Stimulated activated CD4-positive, alpha-beta T cell treated with anti-CD3 and anti-CD28 coated beads, Interleukin-12 subunit alpha, Interleukin-12 subunit beta, amount 100 ng/mL, for 4 hours (primary cell): ENCODE measurements at places on chromosomes 4 and X.

DNA sequence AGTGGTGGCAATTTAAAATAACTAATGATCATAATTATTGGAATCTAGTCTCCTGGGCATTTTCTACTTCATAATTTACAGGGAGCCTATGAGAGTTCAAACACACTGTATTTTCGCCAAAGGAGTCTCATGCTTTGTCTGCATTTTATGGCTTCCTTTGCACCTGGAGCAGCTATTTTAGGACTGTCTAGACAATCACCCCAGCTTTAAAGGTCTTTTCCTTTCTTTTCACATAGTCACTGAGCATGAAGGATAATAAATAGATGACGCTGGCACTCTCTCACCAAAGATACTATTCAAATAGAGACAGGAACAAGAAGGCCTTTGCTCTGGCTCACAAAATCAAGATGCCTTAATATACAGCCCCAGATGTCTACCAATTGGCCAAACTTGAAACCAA is 43.0 kb downstream of the AMELX start:
- DNase-seq = no peak

DNA sequence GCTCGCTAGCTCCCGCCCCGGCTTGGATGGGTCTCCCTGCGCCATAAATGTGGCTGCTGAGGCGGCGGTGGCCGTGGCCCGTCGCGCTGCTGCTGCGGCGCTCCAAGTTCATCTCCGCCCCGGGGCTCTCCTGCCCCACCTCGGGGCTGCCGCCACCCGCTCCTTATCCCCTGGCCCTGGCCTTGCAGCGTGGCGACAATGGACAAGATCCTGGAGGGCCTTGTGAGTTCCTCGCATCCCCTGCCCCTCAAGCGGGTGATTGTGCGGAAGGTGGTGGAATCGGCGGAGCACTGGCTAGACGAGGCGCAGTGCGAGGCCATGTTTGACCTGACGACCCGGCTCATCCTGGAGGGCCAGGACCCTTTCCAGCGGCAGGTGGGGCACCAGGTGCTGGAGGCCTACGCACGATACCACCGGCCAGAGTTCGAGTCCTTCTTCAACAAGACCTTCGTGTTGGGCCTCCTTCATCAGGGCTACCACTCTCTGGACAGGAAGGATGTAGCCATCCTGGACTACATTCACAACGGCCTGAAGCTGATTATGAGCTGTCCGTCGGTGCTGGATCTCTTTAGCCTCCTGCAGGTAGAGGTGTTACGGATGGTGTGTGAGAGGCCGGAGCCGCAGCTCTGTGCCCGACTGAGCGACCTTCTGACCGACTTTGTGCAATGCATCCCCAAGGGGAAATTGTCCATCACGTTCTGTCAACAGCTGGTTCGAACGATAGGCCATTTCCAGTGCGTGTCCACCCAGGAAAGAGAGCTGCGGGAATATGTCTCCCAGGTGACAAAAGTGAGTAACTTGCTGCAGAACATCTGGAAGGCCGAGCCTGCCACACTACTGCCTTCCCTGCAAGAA is 763 bp downstream of the USP38 start:
- no peak for DNase-seq

DNA sequence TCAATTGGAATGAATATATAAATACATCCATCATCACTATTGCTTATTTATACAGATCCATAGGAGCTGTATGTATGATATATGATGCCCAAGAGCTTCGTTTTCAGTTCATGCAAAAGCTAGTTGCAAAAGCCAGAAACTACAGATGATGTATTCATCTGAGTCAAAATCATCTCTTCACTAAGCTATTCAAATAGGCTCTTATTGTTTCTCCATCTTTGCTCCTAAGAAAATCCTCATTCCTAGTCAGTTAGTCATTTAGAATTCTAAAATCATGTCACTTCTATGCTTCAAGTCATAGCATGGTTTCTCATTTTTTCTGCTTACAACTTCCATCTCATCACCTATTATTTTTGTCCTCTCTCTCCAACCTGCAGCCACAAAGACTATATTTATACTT is 300.1 kb upstream of the TRAM1L1 start:
- DNase-seq = no peak

- no peak for DNase-seq
These were observed 200.9 kb upstream of the MAB21L2 start for GRCh38 chr4:150381036-150381435.

DNA sequence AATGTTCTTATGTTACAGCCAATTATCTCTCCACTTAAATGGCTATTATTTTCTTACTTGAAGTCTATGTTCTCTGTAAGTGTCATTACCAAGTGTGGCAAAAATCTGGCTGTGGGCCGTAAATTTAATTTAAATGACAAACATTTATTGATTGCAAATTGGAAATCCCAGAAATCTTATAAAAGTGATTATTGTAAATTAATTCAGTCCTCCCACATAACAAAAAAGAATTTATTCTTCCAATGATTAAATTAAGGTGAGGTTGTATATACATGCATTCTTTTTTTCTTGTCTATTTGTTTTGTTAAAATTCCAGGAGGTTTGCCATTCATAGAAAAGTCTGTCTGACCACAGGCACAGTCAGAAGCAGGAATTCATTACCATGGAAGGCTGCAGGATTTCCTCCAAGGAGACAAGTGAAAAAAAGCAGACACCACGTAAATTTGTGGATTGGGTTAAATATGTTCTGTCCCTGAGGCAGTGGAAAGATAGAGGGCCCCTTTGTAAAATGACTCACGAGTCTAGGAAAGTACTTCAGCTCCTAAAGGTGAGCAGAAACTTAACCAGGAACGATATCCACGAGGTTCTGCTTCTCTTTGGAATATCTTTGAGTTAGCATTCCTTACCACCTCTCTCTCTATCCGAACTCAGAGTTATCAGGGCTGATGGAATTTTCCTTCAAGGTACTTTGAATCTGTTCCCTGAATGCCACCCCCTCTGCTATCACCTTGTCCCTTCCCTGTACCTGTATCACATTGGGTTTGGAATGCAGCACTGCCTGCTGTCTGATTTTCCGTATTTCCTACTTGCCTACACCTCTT is 10.7 kb downstream of the PPARGC1A start:
- DNase-seq = no peak

DNA sequence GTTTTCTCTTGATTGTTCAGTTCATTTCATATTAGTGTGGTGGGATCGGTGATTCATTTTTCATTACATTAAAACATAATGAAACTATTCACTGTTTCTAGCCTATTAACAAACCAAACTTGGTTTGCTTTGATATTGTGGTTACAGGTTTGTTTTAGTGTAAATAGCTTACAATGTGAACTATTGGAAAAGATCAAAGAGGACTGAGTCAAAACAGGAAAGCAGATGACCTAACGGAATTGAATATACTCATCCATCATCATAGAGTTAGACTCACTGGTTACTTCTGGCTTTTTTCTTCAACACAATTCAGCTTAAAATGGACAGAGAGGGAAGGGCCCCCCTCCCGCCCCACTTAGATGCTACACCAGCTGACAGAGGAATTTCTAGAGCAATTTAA is 616.2 kb upstream of the AADAT start:
- DNase-seq = no peak

DNA sequence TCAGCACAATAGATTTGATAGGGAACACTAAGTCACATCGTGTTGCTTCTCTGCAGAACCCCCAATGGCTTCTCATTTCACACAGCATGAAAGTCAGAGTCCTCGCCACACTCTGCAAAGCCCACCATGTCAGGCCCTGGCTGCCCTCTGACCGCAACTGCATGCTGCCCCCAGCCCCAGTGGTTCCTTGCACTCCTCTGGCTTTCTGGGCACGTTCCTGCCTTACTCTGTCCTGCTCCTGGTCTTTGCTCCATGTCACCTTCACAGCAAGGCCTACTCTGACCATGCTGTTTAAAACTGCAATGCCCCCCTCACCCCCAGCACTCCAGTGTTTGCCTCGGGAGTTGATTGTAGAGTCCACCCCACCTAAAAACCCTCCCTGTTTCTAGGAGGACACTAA is 78.1 kb downstream of the EVC start:
- DNase-seq = no peak

DNA sequence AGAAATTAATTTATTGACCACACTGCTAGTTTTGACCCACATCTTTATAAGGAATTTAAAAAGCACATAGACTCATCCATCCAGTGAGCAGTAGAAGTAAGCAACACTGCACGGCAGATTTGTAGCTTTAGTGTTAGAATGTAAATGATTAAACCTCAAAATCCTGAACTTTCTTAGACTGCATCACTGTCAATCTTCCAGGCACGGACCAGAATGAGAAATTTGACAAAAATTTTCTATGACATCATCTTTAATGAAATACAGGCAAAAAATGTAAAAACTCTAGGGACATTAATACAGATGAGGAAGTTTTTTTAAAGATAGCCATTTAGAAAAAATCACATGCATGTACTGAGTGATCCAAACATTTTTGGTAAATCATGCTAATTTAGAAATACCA is 29.2 kb downstream of the NLGN4X start:
- DNase-seq = no peak

DNA sequence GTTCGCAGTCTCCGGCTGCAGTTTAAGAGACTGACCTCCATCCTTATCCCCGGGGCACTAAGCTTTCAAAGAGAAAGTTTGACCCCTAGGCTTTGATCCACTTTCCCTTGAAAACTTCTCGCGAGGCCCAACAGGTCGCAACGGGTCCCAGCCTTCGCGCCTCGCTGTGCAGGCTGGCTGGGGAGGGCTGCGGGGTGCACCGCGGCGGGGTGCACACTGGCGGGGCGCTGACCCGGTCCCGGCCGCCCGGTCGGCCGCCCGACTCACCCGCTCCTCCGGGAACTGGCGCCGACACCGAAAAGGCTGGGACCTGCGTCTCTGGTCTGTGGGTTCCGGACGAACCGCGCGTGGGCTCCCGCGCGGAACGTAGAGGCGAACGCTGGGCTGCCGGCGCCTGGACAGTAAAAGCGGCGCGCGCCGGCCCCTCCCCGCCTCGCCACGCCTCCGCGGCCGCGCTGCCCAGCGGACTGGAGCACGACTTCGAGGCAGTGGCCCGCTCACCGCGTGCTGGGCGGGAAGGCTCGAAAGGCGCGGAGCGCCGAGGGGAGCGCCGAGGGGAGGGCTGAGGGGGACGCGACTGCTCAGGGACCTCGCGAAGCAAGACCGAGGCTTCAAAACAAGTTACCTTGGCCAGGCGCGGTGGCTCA is at the start of gene TAF7L:
Gene TAF7L (minus strand): TSS at position 378 of the 647 bp plus-strand sequence. CDS start 3,791 bp downstream, outside the sequence.
- DNase-seq = no peak

- no peak for DNase-seq
These were observed 62.1 kb downstream of the GPRIN3 start for GRCh38 chr4:89245459-89245858.

- DNase-seq = no peak
These were observed 57.4 kb downstream of the CNGA2 start for GRCh38 chrX:151791961-151792360.

- DNase-seq = no peak
These were observed 64.3 kb downstream of the METTL14 start for GRCh38 chr4:118749347-118749988.

GRCh38 chr4:170003071-170004070 is 22.8 kb downstream of the MFAP3L start:
- no peak for DNase-seq

DNA sequence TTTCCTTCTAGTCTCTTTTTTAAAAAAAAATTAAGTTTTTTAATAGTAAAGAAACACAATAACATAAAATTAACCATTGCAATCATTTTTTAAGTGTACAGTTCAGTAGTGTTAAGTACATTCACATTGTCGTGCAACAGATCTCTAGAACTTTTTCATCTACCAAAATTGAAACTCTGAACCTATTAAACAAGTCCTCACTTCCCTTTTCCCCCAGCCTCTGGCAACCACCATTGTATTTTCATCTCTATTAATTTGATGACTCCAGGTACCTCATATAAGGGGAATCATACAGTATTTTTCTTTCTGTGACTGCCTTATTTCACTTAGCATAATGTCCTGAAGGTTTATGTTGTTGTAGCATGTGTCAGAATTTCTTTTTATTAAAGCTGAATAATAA is 31.8 kb downstream of the MSL3 start:
- DNase-seq = no peak

DNA sequence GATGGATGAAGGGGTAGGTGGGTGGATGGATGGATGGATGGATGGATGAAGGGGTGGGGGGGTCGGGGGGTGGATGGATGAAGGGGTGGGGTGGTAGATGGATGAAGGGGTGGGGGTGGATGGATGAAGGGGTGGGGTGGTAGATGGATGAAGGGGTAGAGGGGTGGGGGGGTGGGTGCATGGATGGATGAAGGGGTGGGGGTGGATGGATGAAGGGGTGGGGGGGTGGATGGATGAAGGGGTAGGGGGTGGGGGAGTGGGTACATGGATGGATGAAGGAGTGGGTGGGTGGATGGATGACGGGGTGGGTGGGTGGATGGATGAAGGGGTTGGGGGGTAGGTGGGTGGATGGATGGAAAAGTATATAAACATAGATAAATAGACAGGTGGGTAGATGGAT is 74.2 kb downstream of the PRKX start:
- no peak for DNase-seq

GRCh38 chrX:17990532-17990931 is 129.4 kb upstream of the RAI2 start:
- DNase-seq = no peak

DNA sequence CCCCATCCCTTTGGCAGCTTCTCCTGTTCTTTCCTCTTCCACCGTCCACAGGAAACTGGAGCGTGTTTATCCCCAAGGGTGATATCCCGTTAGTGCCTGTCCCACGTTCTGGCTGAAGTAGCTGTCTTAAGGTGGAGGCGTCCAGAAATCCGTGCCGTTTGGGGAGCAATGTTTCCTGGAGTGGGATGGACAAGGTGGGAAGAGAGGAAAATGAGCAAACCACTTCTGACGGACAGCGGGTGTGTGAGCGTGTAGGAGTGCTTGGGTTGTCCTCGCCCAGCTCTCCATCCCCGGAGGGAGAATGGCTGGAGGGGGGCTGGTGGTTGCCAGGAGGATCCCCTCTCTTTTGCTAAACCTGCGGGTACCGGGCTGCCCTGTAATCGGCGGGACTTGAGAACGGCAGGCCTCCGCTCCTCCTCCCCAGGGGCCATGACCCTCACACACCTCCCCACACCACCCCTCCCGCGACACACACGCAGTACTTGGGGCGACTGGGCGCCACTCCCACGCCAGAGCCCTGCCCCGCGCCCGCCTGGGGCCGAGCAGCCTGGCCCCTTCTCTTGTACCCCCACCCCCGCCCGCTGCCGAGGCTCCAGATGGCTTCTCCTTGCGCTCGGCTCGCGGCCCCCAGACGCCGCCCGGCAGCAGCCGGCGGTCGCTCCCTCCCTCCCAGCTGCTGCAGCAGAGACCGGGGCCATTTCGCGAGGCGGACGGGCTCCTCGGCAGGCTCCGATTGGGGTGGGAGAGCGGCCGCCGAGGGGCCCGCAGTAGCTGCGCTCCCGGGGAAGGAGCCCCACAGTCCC is 13.9 kb upstream of the PRDM8 start:
- no peak for DNase-seq

DNA sequence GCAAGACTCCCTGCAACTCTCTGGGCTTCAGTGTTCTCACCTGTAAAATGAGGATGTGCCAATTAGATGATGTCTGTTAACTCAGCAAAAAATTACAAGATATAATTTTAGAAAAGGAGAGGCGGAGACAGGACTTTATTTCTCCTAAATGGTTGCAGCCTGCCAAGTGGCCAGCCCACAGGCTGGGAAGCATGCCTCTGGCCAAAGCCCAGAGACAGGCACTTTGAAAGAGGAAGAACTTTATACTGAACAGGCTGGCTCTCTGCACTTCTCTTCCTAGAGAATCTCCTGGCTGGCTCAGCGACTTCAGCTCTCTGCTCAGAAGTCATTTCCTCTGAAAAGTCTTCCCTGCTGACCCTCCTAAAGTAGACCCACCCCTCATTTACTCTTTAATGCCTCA is 3.7 kb downstream of the PRDM5 start:
- DNase-seq = no peak
